ENCODE measurements at places on chromosomes 3 and 15. TPM values are rescaled to one million over a fixed set of nuclear protein-coding genes. Genes with fewer than 3 reads are reported as not detected.

DNA sequence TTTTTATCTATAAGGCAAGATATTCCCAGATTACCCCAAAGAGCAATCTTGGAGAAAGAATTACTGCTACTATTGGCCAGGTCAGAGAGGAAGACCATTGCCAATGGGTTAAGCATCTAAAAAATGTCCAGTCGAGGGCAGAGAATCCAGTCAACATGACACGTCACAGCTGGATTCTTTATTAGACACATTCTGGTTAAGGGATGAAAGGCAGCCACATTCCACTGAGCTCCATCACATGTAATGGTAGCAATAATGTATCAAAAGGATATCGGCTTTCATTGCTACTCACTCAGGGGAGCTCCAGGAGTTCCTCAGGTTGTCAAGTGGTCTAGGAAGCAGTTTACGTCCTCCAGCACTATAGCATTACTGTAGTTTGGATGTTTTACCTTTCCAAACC lies 421.1 kb downstream of the PLOD2 start:
- no peak for DNase-seq

- DNase-seq: no peak
Measured at GRCh38 chr3:10563396-10563795, 58.0 kb upstream of the ATP2B2 start.

DNA sequence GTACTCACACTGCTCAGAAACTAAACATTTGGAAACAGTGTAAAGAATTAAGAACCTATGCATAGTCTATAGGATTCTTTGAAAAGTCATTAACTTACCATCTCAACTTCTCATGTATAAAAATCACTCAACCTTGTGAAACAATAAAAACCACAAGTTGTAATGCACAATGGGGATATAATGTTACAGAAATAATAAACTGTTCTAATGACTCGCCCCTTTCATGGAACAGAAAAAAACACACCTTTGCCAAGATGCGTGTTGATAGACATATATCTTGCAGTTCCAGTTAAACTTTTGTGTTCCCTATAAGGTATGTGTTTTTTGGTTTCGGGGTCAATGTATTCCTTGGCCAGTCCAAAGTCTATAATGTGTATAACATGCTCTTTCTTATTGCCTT lies 50.8 kb upstream of the PPIB start:
- no peak for DNase-seq

- DNase-seq: peak; percentile 46
Measured at GRCh38 chr15:63473007-63473748, 31.2 kb upstream of the USP3 start.

GRCh38 chr15:56053046-56053400 lies 59.6 kb upstream of the NEDD4 start:
- DNase-seq: no peak

DNA sequence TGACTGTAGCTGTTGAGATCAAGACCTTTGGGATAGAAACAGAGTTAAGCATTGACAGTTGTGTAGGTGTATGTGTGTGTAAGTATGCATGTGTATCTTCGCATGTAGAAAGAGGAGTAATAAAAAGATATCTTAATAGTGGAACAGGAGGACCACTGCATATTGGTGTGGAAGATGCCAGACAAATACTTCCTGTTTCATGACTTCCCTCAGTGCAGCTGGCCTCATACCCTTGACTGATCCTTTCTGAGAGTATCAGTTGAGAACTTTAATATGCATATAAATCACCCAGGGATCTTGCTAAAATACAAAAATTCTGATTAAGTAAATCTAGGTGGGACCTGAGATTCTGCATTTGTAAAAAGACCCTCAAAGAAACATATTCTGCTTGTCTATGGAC lies 8.5 kb upstream of the ZBED2 start:
- no peak for DNase-seq

DNA sequence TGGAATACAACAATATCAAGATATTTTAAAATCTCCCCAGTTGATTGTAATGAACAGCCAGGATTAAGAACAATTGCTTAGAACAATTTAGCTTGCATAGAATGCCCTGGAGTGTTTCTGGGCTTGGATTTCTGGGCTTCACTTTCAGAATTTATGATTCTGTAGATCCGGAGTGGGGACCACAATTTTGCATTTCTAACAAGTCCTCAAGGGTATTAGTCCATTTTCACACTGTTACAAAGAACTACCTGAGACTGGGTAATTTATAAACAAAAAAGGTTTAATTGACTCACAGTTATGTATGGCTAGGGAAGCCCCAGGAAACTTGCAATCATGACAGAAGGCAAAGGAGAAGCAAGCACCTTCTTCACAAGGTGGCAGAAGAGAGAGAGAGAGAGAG lies 54.3 kb upstream of the MYRIP start:
- no peak for DNase-seq

DNA sequence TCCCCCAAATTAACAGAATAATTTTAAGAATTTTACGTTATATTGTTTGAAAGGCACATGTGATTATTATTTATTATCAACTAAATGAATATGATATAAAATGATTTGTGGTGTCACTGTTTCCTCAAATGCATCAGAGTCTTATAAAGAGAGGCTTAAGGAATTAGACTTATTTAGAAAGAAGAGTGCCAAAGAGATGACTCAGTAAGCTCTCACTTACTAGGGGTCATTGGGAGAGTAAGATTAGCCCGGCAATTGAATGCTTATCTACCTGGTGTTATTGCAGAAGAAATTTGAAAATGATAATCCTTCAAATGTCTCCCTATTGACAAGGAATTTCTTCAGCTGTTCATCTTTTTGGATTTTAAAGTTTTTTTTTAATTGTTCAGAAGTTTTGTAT lies 408.7 kb downstream of the OXSM start:
- no peak for DNase-seq

- no peak for DNase-seq
Measured at GRCh38 chr15:58498821-58499580, 67.2 kb downstream of the LIPC start.

GRCh38 chr3:141000027-141000663 lies 51.0 kb upstream of the SPSB4 start:
- peak; percentile 53 for DNase-seq

DNA sequence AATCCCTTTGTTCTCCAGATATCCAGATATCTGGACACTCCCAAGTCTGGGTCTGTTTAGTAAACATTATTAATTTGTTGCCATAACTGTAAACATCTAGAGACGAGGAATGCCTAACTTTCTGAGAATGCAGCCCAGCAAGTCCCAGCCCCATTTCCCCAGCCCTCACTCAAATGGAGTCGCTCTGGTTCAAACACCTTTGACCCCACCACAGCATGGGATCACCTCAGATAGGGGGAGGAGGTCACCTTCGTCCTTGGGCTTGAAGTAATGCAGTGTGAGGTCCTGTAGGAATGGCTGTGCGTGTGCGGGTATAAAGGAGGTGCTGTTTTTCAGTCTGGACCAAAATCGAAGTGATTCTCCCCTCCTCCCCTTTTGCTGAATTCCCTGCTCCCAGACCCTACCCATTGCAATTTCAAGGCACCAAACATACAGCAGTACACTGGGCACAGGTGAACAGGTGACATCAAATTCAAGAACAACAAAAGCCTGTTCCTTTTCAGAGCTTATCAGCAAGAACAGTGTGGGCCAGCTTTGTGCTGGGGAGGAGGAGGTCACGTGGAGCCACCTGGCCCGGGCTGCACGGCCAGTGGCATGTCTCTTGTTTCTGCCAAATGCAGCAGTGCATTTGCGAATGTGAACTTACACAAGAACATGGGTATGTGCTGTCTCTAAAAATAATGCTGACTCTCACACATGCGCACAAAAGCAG lies 57.5 kb upstream of the TRPM1 start:
- DNase-seq: no peak

GRCh38 chr3:178567611-178568010 lies 31.4 kb downstream of the KCNMB2 start:
- DNase-seq: no peak

DNA sequence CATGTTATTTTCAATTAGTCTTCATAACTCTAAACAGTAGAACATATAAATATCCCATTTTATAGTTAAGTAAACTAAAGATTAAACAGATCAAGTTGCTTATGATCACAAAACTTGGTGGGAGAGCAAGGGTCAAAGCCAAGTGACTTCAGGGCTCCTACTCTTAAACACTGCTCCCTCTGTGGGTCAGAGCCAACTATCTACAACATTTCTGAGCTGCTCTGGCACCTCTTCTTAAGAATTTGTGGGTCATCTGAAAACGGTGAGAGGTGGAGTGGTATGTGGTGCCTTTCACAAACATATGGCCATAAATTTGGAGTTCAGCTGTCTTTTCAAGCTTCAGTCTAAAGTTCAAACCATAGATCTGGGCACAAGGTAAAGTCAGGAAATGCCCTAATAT lies 10.9 kb downstream of the ATG3 start:
- DNase-seq: no peak

DNA sequence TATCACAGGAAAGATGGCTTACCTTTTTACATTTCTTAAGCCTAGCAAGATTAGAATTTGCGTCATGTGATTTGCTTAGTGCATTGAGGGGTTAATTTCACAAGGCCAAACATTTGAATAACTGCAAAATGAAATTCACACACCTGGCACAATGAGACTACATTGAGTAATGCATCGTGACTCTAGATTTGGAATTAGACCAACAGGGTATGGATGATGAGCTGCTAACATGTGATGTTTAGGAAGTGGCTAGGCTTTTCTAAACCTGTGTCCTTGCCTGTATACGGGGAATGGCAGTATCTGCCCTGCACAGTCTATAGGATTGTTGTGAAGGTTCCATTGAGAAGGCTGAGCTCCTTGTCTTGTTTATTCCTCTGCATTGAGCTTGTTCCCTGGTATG lies 160.1 kb downstream of the MFSD1 start:
- DNase-seq: no peak

DNA sequence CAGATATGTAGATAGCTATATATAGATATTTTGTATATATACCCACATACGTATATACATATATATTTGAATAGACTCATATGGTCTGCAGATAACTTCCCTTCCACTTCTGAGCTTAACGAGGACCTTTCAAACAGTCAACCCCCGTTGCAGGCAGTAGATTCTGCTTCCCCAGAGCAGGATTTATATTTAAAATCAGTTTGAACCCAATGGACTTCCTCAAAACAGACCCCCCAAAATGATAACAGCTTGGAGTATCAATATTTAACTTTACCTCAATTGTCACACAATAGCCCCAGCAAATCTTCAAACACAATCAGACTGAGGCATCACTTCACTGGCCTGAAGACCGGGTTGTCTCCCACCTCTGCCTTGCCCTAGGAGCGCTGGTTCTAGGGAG lies 218.3 kb downstream of the MEIS2 start:
- no peak for DNase-seq

GRCh38 chr15:57747206-57747896 lies 40.8 kb downstream of the POLR2M start:
- peak; percentile 14 for DNase-seq

GRCh38 chr15:74011610-74012009 lies 17.1 kb downstream of the PML start:
- no peak for DNase-seq

- DNase-seq: no peak
Measured at GRCh38 chr3:152213938-152214337, 54.8 kb upstream of the MBNL1 start.

DNA sequence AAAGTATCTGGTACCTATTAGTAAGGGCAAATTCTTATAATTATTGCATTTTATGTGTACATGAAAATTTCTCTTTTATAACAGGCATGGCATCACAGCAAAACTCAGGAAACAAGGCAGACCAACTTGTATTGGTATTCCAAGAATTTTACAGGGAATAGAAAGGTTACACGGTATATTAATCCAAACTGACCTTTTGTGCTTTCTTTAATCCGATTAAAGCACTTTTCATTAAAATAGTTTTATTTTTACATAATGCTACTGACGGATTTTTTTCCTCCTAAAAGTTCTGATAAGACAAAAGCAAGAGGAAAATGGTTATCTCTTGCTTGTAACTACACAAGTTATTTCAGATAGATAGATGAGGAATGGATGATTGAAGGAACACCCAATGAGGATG lies 137.0 kb upstream of the SLCO3A1 start:
- no peak for DNase-seq

CNTN4 gene
- 0.62 TPM for total RNA-seq

CD47 gene
- total RNA-seq: 153 TPM

ZNF860 gene
- not detected for total RNA-seq

TGM4 gene
- total RNA-seq: not detected

NCKIPSD gene
- total RNA-seq: 27.7 TPM

HCN4 gene
- total RNA-seq: not detected

GREM1 gene
- total RNA-seq: not detected
